ENCODE measurements at places on chromosomes 16 and 17. TPM values are rescaled to one million over a fixed set of nuclear protein-coding genes. Genes with fewer than 3 reads are reported as not detected.

- DNase-seq = peak; percentile 86
These were observed 192.8 kb downstream of the MAP2K6 start for GRCh38 chr17:69607162-69607834.

Gene SLC5A11
- total RNA-seq = not detected

Gene OR1D5
- total RNA-seq = not detected

Gene TMEM220
- 7.7 TPM for total RNA-seq

Gene NPIPB9
- total RNA-seq = not detected

DNA sequence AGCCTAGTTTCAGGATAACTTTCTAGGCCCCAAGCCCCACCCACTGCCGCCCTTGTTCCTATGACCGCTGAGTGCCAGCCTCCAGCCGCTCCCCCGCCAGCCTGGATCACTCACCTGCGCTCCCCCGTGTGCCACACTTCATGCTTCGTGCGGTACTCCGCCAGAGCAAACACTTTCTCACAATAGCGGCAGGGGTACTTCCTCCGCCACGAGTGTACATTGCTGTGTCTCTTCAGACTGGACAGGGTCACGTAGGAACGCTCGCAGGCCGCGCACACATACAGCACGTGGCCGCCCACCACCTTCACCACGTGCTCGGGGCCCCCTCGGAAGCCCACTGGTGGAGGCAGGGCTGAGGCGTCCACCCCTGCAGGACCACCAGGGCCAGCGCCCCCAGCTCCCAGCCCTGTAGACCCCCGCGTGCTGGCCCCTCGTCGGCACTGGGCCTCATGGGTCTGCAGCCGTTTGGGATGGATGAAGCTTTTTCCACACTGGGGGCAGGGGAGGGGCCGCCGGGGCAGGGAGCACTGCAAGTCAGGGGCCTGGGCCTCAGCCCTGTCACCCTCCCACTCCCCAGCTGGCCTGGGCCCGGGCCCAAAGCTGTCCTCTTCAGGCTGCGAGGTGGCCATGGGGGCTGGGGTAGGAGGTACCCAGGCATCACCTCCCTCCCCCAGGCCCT is 13.7 kb downstream of the ZBTB4 start:
- DNase-seq = peak; percentile 15

DNA sequence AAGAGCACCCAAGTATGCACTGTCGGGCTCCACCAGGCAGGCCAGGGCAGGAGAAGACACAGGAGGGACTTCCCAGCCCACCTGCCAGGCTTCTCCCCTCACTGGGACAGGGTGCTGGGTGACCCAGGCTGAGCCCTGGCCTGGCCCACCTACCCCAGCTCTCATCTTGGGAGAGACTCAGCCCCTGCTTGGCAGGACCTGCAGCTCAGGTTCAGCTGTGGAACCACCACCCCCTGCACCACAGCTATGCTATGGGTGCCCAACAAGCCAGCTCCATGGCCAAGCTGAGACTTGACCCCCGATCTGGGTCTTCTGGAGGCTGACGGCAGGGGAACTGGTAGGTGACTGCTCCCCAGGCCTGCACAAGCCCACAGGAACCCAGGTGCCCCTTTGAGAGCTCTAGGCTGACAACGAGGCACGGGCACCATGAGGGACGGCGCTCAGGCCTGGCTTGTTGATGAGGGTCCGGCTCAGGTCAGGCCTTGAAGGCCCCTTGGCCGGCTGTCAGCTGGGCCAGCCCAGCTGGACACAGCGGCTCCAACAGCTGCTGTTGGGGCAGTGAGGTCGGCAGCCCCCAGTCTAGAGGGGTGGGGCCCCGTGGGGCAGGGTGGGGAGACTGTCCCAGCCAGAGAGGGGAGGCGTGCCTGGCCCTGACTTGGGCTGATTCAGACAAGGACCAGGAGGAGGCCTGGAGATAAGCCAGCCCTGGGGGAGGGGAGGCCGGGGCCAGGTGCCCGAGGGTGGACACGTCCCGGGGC is 4.6 kb downstream of the RPUSD1 start:
- DNase-seq = peak; percentile 80

DNA sequence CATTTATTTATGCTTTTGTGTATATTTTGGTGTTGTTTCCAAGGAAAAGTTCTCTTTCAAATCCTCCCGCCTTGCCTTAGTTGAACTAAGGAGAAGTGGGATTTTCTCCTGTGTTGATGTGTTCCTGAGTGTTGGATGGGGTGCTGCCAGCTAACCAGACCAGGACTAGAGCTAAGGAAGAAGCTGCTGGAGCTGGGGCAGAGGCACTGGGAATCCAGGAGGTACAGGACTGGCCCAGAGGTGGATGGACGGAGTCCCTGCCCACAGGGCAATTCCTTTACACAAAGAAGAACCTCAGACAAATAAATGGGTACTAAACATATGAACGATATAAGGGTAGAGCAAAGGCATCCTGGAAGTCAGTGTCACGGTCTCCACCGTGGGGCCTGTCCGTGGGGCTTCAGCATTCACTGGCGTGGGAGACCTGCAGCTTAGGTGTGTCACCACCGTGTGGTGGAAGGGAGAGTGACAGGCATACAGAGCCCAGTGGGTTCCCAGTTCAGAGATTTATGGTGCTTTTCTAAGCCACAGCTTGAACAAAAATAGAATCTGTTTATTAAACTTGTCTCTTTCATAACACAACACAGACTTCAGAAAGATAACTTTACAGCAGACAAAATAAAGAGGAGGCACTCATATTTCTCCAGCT is 270.7 kb downstream of the NTN1 start:
- DNase-seq = peak; percentile 54

DNA sequence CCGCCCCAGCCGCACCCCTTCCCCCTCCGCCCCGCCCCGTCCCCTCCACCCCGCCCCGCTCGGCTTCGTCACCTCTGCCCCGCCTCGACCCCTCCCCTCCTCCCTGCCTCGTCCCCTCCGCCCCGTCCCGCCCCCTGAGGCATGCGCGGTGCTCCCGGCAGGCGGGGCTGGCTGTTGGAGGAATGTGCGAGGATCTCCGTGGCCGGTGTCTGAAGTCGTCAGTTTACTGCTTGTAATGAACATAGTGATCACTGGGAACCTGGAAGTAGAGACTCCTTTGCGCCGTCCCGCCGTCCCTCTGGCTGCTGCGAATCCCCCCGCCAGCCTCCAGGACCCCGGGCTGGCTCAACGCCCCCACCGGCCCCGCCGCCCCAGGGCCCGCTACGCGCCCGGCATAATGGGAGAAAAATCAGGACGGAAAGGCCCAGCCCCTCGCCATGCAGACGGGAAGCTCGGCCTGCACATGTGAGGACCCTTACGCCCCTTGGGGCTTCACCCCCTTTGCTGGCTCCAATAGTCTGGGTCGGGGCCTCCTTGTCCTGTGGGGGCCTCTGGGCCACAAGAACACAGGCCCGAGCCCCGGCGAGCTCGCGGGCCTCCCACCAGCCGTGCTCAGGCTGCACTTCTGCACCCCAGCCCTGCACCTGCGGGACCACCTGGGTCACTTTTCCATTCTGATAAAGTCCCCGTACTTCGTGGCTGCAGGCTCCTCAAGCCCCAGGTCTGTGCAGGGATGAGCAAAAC is 743.1 kb downstream of the KCNJ18 start:
- DNase-seq = peak; percentile 42

Gene CCDC200
- total RNA-seq = not detected

- DNase-seq = peak; percentile 82
These were observed 8.8 kb downstream of the CDK5R1 start for GRCh38 chr17:32495359-32496231.

GRCh38 chr16:50695017-50696000 is 1.9 kb downstream of the NOD2 start:
- DNase-seq = peak; percentile 71

- DNase-seq = peak; percentile 60
These were observed 38.3 kb upstream of the HAPSTR1 start for GRCh38 chr16:9053006-9053601.

Gene KRTAP4-9
- total RNA-seq = not detected

DNA sequence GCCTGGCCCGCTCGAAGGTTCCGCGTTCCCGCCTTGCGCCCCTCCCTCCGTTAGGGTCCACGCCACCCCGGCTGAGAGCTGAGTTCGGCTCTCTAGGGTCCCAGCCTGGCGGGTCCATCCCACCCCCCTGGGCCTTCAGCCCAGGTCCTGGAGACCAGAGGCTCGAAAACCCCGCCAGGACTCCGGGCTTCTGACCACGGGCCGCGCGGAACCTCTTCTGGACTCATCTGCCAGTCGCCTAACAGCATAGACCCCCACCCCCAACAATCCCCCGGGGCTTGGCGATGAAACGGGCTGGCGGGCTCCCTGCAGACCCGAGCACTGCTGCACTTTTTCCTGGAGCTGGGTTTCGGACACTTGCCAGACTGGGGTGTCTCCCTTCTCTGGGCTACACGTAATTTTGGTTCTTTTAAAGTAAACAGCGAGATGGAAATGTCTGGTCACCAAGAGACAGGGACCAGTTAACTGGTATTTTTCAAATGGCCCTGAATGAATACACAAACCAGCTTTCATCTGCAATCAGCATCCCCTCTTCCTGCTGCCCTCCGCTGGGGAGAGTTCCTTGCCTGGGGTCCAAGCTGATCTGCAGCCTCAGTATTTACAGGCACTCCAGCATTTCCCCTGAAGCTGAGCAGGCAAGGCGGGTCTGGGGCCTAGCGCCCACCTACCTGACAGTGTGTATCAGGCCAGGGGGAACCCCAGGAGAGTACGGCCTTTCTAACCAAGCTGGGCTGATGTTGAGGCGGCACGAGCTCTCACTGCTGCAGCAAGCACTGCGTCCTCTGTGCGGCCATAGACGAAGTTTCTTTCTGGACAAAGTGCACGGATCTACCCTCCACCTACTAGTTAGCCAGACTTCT is 639 bp upstream of the TRIM65 start:
- DNase-seq = peak; percentile 58

DNA sequence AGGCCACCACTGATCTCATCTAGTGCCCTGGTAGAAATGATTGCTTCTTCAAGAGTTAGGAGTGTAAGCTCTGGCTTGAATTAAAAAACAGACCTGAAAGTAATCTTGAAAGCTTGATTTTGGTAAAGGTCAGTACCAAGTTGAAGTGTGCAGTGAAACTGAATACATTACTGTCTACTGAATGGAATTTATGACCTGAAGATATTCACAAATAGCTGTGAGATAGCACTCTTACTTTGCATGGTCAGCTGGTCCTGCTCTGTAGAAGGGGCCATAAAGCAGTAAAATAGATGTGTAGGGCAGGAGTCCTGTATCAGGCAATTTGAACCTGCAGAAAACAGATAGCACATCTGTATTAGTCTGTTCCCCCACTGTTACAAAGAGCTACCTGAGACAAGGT is 78.6 kb downstream of the MYH13 start:
- DNase-seq = no peak

DNA sequence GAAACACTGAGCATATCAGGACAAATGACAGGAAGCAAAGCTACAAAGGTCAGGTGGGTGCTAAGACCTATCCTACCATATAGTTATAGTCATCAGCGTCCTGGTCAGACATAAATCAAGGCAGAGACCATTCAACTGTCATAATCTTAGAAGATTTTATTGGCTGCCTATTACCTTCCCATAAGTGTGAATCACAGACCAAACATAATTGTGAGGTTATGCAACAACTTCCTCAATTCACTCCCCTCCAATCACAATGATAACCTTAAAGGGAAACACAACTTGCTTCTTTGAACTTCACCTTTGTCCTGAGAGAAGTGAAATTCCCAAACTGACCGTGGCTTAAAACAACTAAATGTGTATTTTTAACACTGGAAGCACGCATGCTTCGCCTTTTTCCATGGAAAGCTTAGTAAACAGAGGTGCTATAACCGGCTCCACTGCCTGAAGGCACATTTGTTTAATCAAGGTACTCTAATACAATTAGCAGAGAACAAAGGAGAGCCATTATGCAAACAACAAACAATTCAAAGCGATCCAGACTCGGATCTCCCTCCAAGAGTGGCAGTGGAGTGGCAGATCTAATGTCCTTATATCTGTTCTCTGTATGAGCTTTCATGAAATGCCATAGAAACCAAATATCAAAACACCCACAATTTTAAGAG is 84.9 kb downstream of the TMEM114 start:
- no peak for DNase-seq

Gene ZNF624
- total RNA-seq = 2.4 TPM

DNA sequence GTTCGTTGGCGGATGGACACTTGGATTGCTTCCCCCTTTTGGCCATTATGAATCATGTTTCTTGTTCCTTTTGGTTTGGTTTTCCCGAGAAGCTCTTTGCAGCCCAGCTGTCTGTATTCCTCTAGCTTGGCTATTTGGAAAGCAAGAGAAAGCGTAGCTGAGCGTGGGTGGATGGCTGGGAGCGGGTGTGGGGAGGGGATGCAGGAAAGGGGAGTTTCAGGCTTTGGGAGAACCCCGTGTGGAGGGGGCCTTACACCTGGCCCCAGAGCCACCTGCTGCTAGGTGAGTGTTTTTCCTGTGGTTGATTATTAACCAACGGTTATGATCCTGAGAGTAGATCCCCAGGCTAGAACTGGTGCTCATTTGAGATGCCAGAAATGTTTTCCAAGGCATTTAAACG is 103.7 kb downstream of the RAP1GAP2 start:
- no peak for DNase-seq

Gene GRAPL
- 1.3 TPM for total RNA-seq

DNA sequence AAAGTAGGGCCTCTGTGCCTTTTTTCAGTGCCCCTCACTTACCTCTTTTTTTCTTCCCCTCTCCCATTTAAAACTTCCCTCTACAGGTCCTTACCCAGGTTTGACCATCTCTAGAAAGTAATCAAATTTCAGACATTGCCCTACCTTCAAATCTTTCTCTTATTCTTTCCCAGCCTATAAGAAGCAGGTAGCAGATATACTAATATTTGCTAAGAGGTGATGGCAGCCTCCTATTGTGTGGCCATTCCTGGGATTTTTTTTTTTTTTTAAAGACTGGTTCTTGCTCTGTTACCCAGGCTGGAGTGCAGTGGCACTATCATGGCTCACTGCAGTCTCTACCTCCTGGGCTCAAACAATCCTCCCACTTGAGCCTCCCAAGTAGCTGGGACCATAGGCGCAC is 111.1 kb upstream of the HAS3 start:
- no peak for DNase-seq

- DNase-seq = peak; percentile 83
These were observed 1.1 kb downstream of the CD79B start for GRCh38 chr17:63930951-63931575.

DNA sequence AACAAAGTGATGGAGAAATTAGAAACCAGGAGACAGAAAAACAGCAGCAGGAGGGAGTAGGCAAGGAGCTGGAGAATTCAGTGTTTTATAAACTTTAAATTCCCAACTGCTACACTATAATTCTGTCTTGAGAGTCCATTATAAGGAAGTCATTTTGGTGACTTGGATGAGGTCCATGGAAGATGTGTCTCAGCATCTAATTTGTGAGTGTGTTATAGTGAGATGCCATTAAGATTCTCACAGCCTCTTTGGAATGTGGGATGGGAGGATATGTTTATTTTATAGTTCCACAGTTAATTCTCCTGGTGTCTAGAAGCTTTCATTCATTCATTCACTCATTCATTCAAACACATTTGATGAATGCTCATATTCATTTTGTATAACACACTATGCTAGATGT is 206.0 kb upstream of the MYOCD start:
- no peak for DNase-seq

All from right cardiac atrium (tissue), 5 donors.